ENCODE measurements at places on chromosomes 3 and 15.

GRCh38 chr15:31455499-31455898 lies 128.9 kb downstream of the KLF13 start:
- peaks cover 5% of the 10 kb centered on the region for H3K27me3 ChIP-seq
- no peak overlapping the region for H3K27ac ChIP-seq
- no peak for DNase-seq
- no peak overlapping the region for H3K4me3 ChIP-seq
- no peaks in the 10 kb centered on the region for H3K4me1 ChIP-seq

DNA sequence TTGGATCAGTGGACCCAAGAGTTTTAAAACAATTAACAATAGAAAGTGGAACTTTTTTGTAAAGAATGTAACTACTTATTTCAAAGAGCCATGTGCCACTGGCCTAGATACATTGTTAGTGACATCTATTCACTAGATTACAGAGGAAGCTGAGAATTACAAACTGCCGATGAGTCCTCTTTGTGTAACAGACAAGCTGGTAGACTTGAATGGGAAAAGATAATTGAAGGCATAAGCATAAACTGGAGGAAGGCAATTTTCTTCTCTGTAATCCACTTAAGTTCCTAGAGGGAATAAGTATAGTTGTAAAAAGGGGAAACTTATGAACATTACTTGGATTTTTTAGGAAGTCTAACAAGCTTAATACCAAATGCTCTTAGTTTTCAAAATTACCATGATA lies 15.1 kb downstream of the THUMPD3 start:
- peaks cover 45% of the 10 kb centered on the region for H3K36me3 ChIP-seq
- H3K27ac ChIP-seq = no peak overlapping the region
- no peak overlapping the region for H3K4me3 ChIP-seq
- H3K27me3 ChIP-seq = no peaks in the 10 kb centered on the region

DNA sequence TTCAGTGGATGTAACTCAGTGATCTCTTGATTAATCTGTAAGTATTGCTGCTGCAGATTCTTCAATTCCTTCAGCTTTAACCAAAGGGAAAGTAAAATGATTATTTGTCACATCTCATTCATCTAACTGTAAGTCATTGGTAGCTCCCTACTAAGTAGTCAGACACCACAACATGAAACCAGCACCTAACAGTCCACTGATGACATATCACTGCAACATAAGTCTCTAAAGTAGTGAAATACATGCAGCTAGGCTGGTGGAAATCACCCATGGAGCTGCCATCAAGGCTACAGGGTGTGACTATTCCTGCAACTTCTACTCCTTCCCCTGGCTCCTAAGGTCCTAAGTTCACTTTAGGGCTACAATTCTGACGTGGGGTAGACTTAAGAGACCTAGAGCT lies 21.1 kb upstream of the HCLS1 start:
- no peak overlapping the region for H3K27ac ChIP-seq
- no peaks in the 10 kb centered on the region for H3K4me1 ChIP-seq
- no peak for DNase-seq
- H3K36me3 ChIP-seq = peaks cover 53% of the 10 kb centered on the region
- H3K4me3 ChIP-seq = no peak overlapping the region

GRCh38 chr3:184857099-184857498 lies 45.1 kb downstream of the VPS8 start:
- no peaks in the 10 kb centered on the region for H3K27me3 ChIP-seq
- H3K36me3 ChIP-seq = peaks cover 51% of the 10 kb centered on the region
- H3K27ac ChIP-seq = no peak overlapping the region
- no peak overlapping the region for H3K4me3 ChIP-seq
- no peak for DNase-seq

DNA sequence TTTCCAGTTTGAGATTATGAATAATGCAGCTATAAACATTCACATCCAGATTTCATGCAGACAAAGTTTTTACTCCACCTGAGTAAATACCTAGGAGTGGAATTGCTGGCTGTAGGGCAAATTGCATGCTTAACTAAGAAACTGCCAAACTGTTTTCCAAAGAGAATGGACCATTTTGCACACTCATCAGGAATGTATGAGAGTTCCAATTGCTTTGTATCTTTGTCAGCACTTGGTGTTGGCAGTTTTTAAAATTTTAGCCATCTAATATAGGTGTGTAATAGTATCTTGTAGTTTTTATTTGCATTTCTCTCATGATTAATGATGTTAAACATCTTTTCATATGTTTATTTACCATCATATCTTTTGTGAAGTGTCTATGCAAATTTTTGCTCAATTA lies 40.6 kb upstream of the TRIM59 start:
- no peak overlapping the region for H3K4me3 ChIP-seq
- H3K27me3 ChIP-seq = no peaks in the 10 kb centered on the region
- no peaks in the 10 kb centered on the region for H3K4me1 ChIP-seq
- DNase-seq = no peak

DNA sequence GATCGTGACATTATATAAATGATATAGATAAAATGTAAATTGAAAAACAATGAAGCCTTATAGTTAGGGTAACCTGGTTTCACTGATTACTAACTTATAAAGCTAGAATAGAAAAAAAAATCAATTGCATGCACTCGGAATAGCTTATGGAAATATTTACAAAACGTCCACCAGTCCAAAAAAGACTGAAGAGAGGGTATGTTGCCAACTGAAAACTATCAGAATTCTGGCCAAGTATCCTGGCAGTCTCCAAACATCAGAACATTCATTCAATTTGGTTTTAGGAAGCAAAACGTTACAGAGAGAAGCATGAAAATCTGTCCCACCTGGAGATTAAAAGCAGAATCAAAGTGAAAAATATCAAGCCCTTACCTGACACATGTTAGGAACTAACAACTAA lies 892.4 kb downstream of the ROBO1 start:
- no peak for DNase-seq
- H3K27ac ChIP-seq = no peak overlapping the region
- H3K27me3 ChIP-seq = no peaks in the 10 kb centered on the region
- no peak overlapping the region for H3K4me3 ChIP-seq

DNA sequence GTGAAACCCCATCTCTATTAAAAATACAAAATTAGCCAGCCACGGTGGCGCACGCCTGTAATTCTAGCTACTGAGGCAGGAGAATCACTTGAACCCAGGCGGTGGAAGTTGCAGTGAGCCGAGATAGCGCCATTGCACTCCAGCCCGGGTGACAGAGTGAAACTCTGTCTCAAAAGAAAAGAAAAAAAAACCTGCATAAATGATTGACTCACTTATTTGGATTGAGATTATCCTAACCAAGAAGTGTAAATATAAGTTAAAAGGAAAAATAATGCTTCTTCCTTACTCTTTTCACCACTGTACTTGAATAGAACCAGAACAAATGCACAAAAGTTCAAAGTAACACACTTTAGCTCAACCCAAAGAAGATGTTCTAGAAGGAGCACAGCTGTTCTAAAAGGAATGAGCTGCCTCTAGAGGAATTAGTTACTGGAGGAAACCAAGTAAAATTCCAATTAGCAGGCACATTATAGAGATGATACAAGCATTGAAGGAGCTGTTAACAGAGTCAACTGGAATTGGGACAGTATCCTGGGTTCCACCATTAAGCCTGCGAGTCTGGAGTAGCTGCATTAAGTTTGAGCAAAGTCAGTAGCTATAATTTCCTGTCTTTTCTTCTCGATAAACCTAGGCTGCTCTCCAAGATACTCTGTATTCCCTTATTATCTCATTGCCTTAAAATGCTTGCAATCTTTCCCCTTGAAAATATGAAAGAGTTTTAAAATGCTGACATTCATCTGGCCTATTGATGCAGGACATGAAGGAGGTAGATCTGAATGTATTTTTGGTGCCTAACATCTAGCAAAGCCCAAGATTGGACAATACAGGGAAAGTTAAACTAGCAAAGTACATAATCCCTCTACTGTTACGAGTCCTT lies 9.5 kb downstream of the MTHFS start:
- H3K27ac ChIP-seq = no peak overlapping the region
- H3K4me1 ChIP-seq = peaks cover 7% of the 10 kb centered on the region
- DNase-seq = no peak
- no peak overlapping the region for H3K4me3 ChIP-seq
- no peaks in the 10 kb centered on the region for H3K27me3 ChIP-seq

DNA sequence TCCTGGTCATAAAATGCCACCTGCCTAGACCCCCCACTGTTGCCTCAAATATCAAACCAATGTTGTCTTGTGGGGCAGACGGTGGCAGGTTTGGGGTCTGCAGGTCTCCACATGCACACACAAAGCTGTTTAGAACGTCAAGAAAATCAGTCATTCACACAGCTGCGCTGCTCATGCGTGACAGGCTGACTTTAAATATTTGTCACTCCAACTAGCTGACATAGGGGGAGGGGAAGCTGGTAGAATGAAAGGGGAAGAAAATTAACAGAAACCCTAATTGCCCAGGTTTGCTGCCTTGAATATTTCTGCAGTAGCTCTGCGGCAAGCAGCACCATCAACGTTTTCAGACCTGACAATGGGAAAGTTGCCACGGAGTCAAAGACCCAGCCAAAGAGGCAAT lies 201.8 kb downstream of the ABHD5 start:
- H3K36me3 ChIP-seq = no peaks in the 10 kb centered on the region
- peaks cover 31% of the 10 kb centered on the region for H3K27me3 ChIP-seq
- H3K27ac ChIP-seq = no peak overlapping the region
- no peak for DNase-seq
- H3K4me3 ChIP-seq = no peak overlapping the region

- H3K4me3 ChIP-seq = no peak overlapping the region
- H3K36me3 ChIP-seq = no peaks in the 10 kb centered on the region
- no peaks in the 10 kb centered on the region for H3K27me3 ChIP-seq
- peaks cover 37% of the 10 kb centered on the region for H3K4me1 ChIP-seq
Measured at GRCh38 chr3:15805756-15806266, 8.0 kb upstream of the ANKRD28 start.

All from mesothelial cell of epicardium (in vitro differentiated cells).